ENCODE measurements at places on chromosomes 2 and 18. TPM values are rescaled to one million over a fixed set of nuclear protein-coding genes. Genes with fewer than 3 reads are reported as not detected.

The DDX18 gene
- 27.0 TPM for total RNA-seq

The FAP gene
- total RNA-seq = not detected

The ATP6V1B1 gene
- 3.0 TPM for total RNA-seq

DNA sequence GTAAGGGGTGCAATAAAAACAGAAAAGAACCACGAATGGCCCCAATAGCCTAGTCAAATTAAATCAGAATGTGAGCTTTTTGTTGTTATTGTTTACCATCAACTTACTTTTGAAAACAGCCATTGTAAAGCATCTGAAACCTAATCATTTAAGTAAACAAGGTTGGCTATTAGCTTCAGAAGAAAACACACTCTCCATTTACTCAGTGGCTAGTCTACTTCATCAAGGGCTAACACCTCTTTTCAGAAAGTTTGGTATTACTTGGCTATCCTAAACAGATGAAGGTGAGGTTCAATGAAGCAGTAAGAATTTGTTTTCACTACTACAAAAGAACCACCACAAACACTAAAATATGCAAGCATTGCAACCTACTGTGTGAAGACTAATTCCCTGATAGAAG, 398.0 kb downstream of the CDH2 start:
- H3K4me1 ChIP-seq = peaks cover 11% of the 10 kb centered on the region
- no peak for DNase-seq

All from cardiac muscle cell (in vitro differentiated cells and primary cell).